ENCODE measurements at places on chromosomes 5 and 9.

GRCh38 chr5:17737092-17737491 is 102.8 kb downstream of the TAF11L14 start:
- no peak for DNase-seq

- no peak for DNase-seq
Observed at GRCh38 chr9:35845824-35846771, 17.1 kb downstream of the TMEM8B start.

DNA sequence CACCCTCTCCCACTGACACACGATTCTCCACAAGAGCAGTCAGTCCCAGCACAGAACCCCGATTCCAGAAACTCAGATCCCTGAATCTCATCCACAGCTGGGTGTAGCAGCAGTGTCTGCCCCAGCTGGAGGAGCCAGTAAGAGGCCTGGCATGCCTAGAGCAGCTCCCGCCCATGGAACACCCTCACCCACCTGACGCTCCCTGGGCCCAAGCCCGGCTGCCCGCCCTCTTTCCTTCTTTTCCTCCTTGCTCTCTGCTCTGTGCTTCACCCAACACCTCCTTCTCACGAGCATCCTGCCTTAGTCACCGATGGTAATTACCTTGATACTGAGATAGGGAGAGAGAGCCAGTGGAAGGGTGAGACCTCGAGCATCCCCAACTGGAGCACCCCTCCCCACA is 8.7 kb downstream of the PCDH1 start:
- no peak for DNase-seq

GRCh38 chr5:55471468-55471867 is 63.3 kb downstream of the PLPP1 start:
- no peak for DNase-seq

- no peak for DNase-seq
Observed at GRCh38 chr5:66805514-66806430, 209.6 kb downstream of the MAST4 start.
